Activated CD4-positive, alpha-beta T cell treated with anti-CD3 and anti-CD28 coated beads, Interleukin-2, amount 10 ng/mL, durations not matched to agents 24 days and 14 days (primary cell): ENCODE measurements at places on chromosomes 12 and 14.

DNA sequence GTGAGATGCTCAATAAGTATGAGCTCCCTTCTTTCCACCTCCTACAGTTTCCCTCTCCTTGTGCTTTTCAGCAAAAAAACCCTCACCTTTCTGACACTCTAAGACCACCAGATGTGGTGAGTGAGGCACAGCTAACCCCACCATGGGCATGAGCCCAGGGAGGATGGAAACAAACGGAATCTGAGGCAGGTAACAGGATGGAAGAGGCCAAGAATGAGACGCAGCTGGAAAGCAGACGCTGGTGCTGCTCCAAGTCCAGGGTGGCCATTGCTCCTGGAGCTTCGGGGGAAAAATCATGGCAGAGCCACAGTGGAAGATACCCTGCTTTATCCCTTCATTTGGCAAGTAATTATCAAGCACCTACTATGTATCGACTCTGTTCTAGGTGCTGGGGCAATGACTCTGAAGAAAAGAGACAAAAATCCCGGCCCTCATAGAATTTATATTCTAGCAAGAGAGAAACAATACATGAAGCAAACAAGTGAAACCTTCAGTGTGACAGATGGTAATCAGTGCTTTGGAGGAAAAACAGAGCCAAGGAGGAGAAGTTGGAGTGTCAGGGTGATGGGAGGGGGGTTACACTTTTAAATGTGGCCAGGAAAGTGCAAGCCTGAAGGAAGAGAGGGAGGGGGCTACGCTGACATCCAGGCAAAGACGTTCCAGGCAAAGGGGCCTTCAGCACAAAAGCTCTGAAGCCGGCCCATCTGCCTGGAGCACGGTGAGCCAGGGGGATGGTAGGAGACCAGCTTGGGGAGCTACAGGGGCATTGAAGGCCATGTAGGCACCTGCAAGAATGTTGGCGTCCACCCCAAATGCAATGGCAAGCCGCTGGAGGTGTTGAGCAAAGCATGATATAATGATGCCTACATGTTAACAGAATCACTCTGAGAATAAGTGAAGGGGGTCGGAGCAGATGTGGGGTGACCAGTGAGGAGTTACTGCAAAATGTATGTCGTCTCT, 154.2 kb downstream of the DPF3 start:
- H3K27ac ChIP-seq, result no peak overlapping the region
- no peaks in the 10 kb centered on the region for H3K4me1 ChIP-seq
- H3K36me3 ChIP-seq, result no peaks in the 10 kb centered on the region
- peaks cover 5% of the 10 kb centered on the region for H3K27me3 ChIP-seq
- H3K4me3 ChIP-seq, result no peak overlapping the region

- H3K4me1 ChIP-seq, result no peaks in the 10 kb centered on the region
- no peaks in the 10 kb centered on the region for H3K27me3 ChIP-seq
- no peak overlapping the region for H3K27ac ChIP-seq
- no peaks in the 10 kb centered on the region for H3K36me3 ChIP-seq
Measured at GRCh38 chr14:47490353-47490752, 185.1 kb downstream of the MDGA2 start.

DNA sequence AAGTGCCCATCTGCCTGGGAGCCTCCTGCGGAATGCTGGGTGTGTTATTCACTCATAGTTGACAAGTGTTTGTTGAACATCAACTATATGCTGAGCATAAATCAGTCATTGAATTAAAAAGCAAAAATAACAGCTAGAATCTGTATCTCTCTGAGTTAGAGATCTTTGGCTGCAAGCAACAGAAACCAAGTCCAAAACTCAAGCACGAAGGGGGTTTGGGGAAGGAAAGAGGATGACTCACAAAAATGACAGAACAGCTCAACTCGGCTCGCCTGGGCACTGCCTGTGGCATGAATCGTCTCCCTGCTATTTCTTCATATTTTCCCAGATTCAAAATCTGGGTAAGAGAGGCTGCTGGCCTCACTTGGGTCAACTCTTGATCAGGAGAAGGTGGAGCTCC, 72.6 kb upstream of the NCOR2 start:
- H3K4me3 ChIP-seq, result no peak overlapping the region
- peaks cover 17% of the 10 kb centered on the region for H3K27me3 ChIP-seq
- DNase-seq, result no peak

DNA sequence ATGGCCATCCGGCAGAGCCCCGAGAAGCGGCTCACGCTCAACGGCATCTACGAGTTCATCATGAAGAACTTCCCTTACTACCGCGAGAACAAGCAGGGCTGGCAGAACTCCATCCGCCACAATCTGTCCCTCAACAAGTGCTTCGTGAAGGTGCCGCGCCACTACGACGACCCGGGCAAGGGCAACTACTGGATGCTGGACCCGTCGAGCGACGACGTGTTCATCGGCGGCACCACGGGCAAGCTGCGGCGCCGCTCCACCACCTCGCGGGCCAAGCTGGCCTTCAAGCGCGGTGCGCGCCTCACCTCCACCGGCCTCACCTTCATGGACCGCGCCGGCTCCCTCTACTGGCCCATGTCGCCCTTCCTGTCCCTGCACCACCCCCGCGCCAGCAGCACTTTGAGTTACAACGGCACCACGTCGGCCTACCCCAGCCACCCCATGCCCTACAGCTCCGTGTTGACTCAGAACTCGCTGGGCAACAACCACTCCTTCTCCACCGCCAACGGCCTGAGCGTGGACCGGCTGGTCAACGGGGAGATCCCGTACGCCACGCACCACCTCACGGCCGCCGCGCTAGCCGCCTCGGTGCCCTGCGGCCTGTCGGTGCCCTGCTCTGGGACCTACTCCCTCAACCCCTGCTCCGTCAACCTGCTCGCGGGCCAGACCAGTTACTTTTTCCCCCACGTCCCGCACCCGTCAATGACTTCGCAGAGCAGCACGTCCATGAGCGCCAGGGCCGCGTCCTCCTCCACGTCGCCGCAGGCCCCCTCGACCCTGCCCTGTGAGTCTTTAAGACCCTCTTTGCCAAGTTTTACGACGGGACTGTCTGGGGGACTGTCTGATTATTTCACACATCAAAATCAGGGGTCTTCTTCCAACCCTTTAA, 1.5 kb downstream of the FOXG1 start:
- H3K27me3 ChIP-seq, result peaks cover 43% of the 10 kb centered on the region
- DNase-seq, result no peak
- H3K27ac ChIP-seq, result peak overlapping the region; percentile 78

DNA sequence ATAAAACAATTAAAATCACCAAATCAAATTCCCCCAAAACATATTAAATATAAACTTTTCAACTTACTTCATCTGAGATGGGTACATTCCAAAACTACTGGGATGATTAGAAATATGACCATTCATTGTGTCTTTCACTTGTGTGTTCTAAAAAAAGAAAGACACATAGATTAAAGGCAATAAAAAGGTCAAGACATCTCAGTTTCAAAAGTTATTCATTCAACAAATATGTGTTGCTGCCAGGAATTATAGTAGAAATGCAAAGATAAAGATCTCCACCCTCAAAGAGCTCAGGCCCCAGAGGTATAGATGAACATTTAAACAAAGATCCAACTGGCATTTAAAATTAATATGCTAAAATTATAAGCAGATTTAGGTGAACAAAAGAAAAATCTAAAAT, 106.4 kb downstream of the EPS8 start:
- no peak overlapping the region for H3K4me3 ChIP-seq
- H3K36me3 ChIP-seq, result no peaks in the 10 kb centered on the region
- no peak for DNase-seq
- peaks cover 35% of the 10 kb centered on the region for H3K27me3 ChIP-seq

DNA sequence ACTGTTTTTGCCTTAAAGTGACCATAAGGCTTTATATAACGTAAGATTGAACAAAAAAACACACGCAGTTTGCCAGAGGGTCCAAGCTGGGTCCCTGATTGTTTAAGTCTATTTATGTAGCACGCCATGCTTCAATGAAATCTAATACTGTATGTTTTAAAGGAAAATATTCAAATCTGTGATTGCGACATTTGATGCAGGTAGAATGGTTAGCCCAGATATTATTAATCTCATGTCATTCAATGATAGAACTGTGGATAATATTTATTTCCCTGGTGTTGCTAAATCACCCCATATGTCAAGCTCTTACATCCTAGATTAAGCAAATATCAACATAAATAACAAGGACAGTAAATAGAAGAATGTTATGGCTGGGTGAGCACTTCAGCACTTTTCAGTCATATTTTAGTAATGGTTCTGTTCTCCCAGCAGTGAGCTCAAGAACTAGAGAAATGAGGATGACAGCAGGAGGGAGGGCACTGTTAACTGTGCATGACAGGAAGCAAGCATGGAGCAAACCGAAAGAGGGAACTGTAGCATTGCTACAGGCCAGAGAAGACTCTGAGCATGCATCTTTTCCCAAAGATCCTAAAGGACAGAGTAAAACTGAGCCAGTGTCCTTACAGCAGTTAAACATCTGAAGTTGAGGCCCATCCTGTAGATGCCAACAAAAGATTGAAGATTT, 465.7 kb upstream of the MGAT4C start:
- H3K4me3 ChIP-seq, result no peak overlapping the region
- no peak overlapping the region for H3K27ac ChIP-seq
- H3K4me1 ChIP-seq, result no peaks in the 10 kb centered on the region
- no peak for DNase-seq

GRCh38 chr12:132285991-132286681, 43.3 kb downstream of the GALNT9 start:
- H3K27ac ChIP-seq, result no peak overlapping the region
- DNase-seq, result no peak
- H3K4me3 ChIP-seq, result no peak overlapping the region
- H3K36me3 ChIP-seq, result no peaks in the 10 kb centered on the region
- peaks cover 18% of the 10 kb centered on the region for H3K27me3 ChIP-seq

DNA sequence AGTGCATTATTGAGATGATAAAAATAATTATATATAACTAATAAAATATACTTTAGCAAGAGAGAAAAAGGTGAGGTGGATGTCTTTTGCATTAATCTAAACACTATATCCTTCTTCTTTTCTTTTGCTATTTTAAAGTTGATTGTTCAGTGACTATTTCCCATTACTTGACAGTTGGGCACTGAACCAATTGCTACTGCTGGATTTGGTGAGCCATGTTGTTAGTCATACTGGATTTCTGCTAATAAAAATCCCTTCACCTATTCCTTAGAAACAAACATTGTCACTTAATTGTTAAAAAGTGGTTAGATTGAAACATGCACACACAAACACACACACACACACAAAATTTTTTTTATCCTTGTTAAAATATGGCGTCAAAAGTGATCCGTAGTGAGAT, 251.6 kb upstream of the ALG10 start:
- H3K27ac ChIP-seq, result no peak overlapping the region
- H3K4me3 ChIP-seq, result no peak overlapping the region
- DNase-seq, result no peak
- no peaks in the 10 kb centered on the region for H3K4me1 ChIP-seq

DNA sequence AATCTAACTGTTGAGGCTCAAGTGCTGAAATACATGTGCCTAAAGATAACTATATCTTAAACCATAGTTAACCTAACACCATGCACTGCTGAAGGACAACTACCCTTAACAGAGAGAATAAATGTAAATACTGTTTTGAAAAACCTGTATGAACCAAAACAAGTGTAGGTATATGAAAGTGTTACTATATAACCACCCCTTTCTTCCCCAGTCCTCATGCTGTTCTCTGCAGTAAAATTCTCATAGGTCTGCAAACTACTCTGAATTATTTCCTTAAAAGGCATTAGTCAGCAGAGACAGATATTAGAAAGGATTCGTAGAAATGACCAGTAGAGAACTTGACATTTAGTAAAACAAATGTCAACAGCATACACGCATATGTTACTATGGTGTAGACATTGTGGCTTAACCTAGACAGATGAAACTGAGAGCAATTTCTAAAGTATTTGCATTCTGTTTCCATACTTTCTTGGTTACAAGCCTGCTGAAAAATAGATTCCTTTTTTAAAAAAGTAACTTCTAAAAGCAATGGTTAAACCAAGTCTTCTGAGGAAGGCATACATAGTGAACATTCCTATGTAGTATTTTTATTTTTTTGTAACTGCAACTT, 13.9 kb downstream of the CSRP2 start:
- no peaks in the 10 kb centered on the region for H3K4me1 ChIP-seq
- no peak for DNase-seq
- peaks cover 3% of the 10 kb centered on the region for H3K27me3 ChIP-seq
- H3K27ac ChIP-seq, result no peak overlapping the region
- no peak overlapping the region for H3K4me3 ChIP-seq
- no peaks in the 10 kb centered on the region for H3K36me3 ChIP-seq

DNA sequence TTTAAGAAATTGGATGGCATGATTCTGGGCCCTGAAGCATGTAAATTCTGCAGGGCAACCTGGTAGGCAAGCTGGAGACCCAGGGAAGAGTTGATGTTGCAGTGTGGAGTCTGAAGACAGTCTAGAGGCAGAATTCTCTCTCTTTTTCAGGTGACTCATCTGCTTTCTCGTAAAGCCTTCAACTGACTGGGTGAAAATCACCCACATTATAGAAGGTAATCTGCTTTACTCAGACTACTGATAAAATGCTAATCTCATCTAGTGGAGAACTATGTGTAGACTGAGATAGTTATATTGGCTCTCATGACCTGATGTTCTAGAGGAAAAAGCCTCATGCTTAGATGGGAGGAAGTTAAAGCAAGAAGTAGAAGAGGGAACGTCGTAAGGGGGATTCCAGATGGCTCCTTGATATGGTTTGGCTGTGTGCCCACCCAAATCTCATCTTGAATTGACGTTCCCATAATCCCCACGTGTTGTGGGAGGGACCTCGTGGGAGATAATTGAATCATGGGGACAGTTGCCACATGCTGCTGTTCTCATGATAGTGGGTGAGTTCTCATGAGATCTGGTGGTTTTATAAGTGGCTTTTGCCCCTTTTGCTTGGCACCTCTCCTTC, 723.8 kb downstream of the BCL11B start:
- DNase-seq, result no peak
- H3K4me3 ChIP-seq, result no peak overlapping the region
- no peaks in the 10 kb centered on the region for H3K36me3 ChIP-seq
- H3K27ac ChIP-seq, result peak overlapping the region; percentile 52
- H3K4me1 ChIP-seq, result peaks cover 12% of the 10 kb centered on the region

- DNase-seq, result no peak
- peaks cover 9% of the 10 kb centered on the region for H3K4me1 ChIP-seq
- peaks cover 4% of the 10 kb centered on the region for H3K36me3 ChIP-seq
Measured at GRCh38 chr12:107091381-107091780, 2.0 kb downstream of the CRY1 start.

- H3K36me3 ChIP-seq, result no peaks in the 10 kb centered on the region
- no peak for DNase-seq
- no peak overlapping the region for H3K27ac ChIP-seq
- H3K27me3 ChIP-seq, result no peaks in the 10 kb centered on the region
Measured at GRCh38 chr12:84696281-84696680, 216.3 kb downstream of the SLC6A15 start.

DNA sequence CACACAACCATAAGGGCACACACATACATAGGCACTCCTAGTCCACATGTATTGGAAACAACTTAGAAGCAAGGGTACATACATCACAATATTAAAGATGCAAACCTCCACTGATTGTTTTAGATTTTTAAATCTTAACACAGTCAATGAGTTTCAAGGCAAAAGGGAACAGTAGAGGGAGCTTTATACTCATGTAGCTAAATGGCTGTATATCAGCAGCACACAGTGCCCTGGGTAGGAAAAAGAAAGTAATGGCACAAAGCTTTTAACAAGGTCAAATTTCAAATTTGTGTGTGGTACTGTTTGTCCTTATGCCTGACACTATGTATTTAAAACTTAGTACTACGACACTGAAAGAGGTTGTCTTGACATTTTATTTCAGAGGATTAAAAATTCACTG, 262.0 kb downstream of the MED13L start:
- no peaks in the 10 kb centered on the region for H3K4me1 ChIP-seq
- DNase-seq, result no peak
- H3K27me3 ChIP-seq, result no peaks in the 10 kb centered on the region
- no peak overlapping the region for H3K27ac ChIP-seq
- H3K4me3 ChIP-seq, result no peak overlapping the region

- peak overlapping the region; percentile 93 for H3K4me3 ChIP-seq
- peaks cover 2% of the 10 kb centered on the region for H3K36me3 ChIP-seq
- peak; percentile 86 for DNase-seq
- H3K27ac ChIP-seq, result peak overlapping the region; percentile 60
- no peaks in the 10 kb centered on the region for H3K27me3 ChIP-seq
- H3K4me1 ChIP-seq, result peaks cover 38% of the 10 kb centered on the region
Measured at GRCh38 chr14:93332397-93332852, 411 bp downstream of the BTBD7 start.
